Effector memory CD4-positive, alpha-beta T cell (primary cell): ENCODE measurements at places on chromosomes 4 and X.

- no peak for DNase-seq
Measured at GRCh38 chr4:11488657-11489452, 60.2 kb upstream of the HS3ST1 start.

- no peak for DNase-seq
Measured at GRCh38 chr4:94516999-94517398, 65.3 kb downstream of the PDLIM5 start.

DNA sequence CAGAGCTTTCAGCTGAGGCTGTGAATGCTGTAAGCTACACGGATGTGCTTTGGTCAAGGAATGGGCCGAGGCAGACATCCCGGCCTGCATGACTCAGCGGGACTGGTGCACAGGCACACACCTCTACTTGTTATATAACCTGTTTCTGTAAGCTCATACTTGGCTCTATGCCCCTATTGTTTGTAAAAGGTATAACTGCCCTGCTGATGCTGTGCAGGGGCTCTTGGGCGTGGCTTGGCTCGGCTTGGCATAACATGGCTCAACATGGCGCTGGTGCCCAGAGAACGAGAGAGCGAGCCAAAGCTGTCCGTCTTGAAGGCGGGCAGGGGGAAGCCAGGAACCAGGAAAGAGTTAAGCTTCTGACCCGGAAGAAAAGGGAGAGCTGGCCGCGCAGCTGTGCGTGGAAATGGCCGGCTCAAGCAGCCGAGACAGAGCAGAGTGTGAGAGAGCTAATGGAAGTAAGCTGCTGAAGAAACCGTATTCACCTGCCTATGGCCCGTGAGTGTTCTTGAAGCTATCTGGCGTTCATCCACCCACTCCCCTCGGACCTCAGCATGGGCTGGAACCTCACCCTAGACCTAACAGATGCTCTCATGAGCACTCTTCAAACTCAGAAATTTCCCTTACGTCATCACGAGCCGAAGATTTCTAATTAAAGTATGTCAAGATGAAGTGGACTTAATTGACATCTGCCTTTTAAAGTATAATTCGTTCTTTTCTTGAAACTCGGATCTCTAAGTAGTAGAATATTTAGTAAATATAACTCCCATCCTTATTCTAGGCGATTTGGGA is 286.3 kb upstream of the AGA start:
- no peak for DNase-seq

GRCh38 chr4:138090150-138090917 is 151.8 kb downstream of the SLC7A11 start:
- no peak for DNase-seq

GRCh38 chr4:6834867-6835266 is 52.3 kb downstream of the KIAA0232 start:
- DNase-seq = no peak

DNA sequence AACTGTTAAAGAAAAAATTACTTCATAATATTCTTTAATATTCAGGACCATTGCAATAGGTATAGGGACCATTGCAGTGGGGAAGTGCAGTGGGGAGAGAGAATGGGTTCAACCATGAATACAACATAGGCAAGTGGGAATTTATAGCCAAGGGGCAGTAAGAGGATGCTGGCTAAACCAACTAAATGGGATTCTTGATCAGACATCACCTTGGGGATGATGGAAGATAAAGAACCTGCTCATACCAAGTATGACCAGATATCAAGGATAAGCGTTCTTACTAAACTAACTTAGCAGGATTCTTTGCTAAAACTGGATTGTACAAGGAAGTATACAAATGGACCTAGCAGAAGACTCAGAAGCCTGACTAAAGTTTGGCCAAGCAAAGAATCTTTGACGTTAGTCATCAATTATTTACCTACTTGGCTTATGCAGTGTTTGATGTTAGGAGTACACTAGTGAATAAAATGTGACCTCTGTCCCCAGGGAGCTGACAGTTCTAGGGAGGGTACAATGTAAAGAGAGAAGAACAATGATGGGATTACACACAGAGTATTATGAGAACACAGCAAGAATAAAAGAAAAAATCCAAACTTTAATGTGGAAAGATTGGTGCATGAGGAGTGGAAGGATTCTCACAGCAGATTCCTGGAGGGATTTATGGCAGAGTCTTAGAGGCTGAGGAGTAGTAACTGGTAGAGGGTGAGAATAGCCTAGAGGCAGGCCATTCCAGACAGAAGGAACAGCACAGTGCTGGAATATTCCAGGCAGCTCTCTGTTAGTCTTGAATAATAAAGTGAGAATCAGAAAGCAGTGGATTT is 54.7 kb upstream of the MYOZ2 start:
- DNase-seq = no peak

- no peak for DNase-seq
Measured at GRCh38 chrX:125681507-125681906, 361.8 kb downstream of the TEX13C start.

DNA sequence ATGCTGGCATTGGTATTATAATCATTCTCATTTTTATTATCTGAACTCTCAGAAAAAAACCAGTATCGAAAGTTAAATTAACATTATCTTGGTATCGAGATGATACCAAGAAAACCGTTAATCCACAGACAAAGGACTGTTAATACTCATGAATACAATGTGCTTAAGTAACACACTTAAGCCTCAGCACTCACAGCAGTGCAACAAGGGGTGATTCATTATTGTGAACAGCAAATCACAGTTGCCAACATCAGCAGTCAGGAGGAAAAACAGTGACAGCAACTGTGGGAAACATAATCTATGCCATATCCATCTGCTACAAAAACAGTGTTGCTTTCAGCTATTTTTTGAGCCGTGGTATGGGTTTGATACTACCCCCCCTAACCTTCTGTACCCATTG is 210.9 kb upstream of the ATOH1 start:
- no peak for DNase-seq

DNA sequence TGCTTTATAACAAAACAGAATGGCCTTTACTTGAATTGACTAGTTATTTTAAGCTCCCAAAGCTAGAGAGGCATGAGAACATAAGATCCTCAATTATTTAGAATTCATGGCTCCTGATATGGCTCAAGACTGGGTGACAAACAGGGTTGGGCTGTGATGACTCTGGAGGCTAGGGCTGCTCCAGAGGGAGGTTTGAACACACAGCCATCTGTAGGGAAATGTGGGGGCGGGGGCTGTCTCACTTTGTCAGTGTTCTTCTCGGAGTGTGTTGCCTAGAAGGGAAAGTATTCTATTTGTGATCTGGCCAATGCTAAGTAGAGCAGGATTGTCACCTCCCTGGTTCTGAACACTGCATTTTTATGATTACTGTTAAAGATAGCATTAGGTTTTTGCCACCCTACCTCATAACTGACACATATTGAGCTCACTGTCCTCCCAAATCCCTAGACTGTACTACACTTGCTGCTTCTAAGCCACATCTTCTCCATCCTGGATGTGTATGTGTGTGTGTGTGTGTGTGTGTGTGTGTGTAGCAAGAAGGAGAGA is 45.9 kb downstream of the VSIG4 start:
- DNase-seq = no peak

DNA sequence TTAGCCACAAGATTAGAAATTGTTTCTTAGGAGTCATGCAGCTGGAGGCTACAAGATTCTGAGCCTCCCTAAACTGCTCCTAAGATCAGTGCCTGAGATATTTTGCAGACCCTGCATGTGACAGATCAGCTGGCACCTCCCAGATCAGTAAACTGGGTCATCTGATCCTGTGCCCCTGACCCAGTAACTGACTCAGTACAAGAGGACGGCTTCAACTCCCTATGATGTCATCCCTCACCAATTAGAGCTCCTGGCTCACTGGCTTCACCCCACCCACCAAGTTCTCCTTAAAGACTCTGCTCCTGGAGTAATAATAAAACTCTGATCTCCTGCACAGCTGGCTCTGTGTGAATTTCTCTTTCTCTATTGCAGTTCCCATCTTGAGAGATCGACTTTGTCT is 45.4 kb upstream of the PNPLA4 start:
- no peak for DNase-seq
